NCI-H2081 treated with DMSO at 0.1 percent for 48 hours (cell line): ENCODE measurements at places on chromosomes 12 and 14.

DNA sequence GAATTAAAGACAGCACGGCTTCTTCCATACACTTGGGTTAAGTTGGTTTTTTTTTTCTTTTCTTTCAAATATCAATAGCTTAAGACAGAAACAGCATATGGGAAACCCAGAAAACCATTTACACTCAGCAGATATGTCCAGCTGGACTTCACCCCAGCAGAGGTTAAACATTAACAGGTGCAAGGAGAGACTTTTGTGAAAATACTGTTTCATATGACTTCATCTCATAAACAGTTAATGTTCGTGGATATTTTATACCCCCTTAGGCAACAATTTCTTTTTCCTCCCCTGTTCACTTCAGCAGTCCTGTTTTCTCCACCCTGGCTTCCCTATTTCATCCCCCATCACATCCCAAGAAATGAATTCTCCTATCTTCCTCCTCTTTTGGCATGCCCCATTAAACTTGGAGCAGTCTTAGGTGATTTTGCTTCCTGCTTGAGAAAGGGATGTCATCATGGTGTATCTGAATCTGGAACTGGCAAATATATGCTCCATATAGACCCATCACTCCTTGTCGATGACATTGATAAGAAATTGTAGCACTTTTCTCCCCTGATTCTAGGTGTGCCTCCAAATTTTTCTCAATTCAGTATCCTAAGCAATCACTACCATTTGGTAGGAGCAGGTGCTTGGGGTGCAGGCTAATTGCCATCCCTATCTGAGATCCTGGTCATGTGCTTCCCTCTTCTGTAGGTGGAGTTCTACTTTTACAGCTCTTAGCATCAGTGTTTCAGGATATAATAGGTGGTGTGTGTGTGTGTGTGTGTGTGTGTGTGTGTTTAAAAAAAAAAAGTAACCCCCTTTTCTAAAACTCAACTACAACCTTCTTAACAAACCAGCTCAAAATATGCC lies 67.9 kb downstream of the BMP4 start:
- no peak for DNase-seq

DNA sequence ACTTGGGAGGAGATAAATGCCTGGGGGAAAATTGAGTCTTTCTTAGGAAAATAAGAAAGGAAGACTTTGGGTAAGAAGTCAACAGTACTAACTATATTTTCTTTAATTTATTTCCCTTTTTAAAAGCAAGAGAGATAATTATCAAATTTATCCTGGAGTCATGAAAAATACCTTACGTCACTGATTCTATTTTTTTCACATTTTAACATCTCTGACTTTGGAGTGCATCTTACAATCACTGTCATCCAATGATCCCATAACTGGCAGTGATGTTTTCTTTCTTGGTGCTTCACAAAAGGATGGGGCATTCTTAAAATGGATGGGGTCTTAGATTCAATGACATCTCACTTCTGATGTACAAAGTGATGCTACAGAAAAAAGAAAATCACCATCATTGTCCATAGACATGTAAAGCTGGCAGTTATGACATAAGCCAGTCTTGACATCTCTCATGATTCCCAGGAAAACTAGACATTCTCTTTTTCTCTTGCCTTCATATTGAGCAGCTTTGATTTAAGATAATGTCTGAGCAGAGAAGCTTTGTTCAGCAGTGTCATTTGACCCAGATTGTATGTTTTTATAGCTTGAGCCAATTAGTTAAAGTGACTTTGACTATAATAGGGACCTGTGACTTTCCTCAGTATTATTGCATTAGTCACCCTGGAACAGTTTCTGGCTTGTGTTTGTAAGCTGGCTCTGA lies 236.2 kb downstream of the EGLN3 start:
- no peak for DNase-seq

DNA sequence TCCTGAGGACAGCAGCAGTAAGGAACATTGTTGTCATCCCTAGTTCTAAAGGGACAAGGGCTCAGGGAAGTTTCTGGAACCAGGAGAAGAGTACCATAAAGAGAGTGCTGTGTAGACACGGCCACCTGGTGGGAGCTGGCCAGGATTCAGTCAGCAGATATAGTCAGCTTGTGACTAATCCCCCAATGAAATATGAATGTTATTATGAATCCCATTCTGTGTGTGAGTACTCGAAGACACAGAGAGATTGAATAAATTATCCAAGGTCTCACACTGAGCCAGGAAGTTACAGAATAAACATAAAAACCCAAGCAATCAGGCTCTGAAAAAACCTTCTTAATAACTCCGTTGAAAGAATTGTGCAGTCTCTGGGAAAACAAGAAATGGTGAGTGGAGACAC lies 1359.5 kb downstream of the AACS start:
- no peak for DNase-seq

- DNase-seq = no peak
Measured at GRCh38 chr14:93201155-93201704, 5.6 kb downstream of the GON7 start.

- DNase-seq = no peak
Measured at GRCh38 chr14:33859306-33859705, 91.6 kb downstream of the EGLN3 start.

GRCh38 chr12:66290716-66291200 lies 11.5 kb upstream of the HELB start:
- DNase-seq = no peak

- DNase-seq = no peak
Measured at GRCh38 chr12:31558521-31558920, 32.4 kb downstream of the DENND5B start.

DNA sequence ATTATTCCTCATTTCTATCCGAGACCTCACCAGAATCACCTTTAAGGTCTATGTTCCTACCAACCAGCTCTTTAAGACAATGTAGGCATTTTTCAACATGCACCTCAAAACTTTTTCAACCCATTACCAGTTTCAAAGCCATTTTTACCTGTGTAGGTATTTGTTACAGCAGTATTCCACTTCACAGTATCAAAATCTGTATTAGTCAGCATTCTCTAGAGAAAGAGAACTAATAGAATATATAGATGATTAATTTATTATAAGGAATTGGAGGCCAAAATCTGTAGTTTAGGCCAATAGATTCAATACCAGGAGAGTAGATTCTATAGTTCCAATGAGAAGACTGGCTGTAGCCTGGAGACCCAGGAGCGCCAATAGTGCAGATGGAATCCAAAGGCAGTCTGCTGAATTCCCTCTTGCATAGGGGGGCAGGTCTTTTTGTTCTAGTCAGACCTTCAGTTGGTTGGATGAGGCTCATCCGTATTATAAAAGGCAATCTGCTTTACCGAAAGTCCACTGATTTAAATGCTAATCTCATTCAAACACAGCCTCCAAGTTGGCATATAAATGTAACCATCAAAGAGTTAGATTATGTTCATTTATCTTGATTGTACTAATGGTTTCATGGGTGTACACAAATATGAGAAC lies 151.6 kb upstream of the SYT1 start:
- DNase-seq = no peak

DNA sequence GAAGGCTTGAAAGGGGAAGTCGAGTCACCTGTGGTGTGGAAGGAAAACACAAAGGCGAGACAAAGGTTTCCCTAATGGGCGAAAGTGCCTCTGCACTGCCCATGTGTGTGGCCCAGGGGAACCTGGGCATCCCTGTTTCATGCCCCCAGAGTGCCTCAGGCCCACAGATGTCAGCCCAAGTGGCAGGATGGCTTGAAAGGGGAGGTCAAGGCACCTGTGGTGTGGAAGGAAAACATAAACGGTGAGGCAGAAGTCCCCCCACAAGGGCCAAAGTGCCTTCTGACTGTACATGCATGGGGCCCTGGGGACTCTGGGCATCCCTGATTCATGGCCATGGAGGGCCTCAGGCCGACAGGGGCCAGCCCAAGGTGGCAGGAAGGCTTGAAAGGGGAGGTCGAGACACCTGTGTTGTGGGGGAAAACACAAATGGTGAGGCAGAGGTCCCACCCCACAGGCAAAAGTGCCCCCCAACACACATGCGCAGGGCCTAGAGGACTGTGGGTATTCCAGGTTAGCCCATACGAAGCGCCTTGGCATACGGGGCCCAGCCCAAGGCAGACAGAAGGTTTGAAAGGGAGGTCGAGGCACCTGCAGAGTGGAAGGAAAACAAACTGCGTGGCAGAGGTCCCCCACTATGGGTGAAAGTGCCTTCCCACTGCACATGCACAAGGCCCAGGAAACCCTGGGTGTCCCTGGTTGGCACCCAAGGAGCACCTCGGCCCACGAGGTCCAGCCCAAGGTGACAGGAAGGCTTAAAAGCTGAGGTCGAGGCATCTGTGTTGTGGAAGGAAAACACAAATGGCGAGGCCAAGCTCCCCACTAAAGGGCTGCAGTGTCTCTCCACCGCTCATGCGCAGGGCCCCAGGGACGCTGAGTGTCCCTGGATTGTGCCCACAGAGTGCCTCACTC lies 382.3 kb downstream of the ALG10 start:
- no peak for DNase-seq

- DNase-seq = no peak
Measured at GRCh38 chr12:52836491-52837412, 2.6 kb upstream of the KRT79 start.

DNA sequence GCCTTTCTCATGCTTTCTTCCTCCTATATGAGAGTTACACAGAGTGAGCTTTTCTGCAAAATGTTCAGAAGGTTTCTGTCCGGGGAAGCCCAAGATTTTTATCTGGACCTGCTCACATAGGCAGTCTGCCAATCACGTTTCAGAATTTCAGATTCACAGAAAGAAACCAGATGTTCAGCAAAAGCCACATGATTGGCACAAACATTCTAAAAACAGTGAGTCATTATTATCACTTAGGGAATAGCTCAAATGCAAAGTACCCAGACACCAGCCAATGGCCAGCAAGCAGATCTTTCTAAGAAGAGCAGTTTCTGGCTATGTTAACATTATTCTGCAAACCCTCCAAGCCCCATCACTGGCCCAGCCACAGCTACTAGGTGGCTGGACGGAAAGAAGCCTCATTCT lies 1558.5 kb upstream of the TMEM132C start:
- no peak for DNase-seq

GRCh38 chr14:24866067-24866639 lies 183.8 kb downstream of the STXBP6 start:
- DNase-seq = no peak
